ENCODE measurements at places on chromosomes 13 and 19.

- DNase-seq: no peak
Measured at GRCh38 chr13:97982286-97982685, 28.8 kb downstream of the IPO5 start.

GRCh38 chr19:37012093-37012745, 66.0 kb upstream of the ZNF420 start:
- no peak for DNase-seq

- DNase-seq: no peak
Measured at GRCh38 chr19:50705422-50706019, 14.1 kb downstream of the SHANK1 start.

- DNase-seq: no peak
Measured at GRCh38 chr13:46749951-46750350, 47.0 kb downstream of the ESD start.

DNA sequence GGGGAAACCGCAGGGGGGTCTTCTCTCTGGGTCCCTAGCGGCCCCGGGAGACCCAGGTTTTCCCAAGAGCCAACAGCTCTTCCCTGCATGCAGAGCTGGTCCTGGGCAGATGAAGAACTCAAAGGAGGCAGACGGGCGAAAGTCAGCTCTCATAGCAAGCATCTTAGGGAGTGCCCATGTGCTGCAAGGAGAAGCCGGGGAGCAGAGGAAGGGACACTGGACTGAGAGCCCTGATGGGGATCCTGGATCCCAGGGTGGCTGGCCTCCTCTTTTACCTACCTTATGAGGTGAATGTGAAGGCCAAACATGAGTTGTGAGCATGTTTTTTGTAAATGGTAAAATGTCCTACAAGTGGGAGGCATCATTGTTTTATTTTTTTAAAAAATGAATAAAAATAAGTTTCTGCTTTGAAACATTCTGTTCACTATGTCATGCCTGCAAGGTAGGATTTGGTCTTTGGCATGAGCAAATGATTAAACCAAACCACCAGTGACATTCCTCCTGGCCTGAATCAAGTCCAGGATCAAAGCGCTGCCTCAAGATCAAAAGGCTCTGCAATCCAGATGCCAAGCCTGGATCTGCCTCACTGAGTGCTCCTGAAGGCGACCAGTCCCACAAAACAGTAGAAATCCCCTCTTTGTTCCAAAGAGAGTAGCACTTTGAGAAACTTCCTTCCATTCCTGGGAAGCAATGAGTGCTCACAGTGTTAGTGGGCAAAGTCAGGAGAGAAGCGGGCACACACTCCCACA, 92.2 kb upstream of the SERP2 start:
- DNase-seq: no peak

GRCh38 chr19:29119590-29119989, 93.4 kb downstream of the UQCRFS1 start:
- no peak for DNase-seq

DNA sequence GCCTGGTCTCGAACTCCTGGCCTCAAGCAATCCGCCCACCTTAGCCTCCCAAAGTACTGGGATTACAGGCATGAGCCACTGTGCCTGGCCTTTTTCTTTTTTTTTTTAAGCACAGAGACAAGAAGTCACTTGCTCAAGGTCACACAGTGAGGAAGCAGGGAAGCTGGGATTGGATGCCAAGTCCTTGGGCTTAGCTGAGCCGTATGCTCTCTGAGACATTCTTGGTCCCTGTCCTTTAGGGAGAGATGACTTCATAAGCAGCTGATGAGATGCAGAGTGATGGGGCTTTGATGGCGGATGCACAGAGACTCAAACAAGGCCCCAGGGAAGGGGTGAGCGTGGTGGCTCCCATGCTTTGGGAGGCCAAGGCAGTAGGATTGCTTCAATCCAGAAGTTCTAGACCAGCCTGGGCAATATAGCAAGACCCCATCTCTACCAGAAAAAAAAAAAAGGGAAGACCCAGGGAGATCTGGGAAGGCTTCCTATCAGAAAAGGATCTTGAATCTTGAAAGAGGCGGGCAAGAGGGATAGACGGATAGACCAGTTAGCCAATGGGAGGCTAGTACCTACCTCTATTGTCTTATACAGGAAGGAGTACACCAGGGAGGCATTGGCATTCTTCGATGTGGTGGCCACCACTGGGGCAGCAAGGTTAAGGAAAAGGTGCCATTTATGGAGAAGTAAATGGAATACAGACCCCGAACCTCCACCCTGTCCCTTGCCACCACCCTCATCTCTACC, 3.9 kb downstream of the AP1M2 start:
- no peak for DNase-seq
